ENCODE measurements at places on chromosomes 12 and 14.
A peak's percentile ranks its signal among the peaks of the same experiment; 100 is the strongest.

DNA sequence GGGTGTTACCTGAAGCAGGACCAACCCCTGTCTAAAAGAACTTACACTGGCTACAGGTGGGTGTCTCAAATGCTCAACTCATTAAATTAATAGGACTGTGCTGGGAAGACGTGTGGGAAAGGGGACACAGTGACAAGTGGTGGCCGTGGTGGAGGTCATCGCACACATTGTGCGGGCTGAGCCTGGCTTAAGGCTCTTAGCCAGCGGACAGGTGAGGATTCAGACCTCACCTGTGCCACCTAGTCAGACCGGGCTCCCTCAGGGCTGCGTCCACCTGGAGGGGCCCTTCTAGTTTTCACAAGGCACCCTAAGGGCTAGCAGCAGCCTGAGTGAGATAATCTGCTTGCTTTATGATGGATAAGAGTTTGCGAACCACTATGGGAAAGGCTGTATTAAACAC, 125.2 kb upstream of the FKBP4 start:
- DNase-seq: no peak

GRCh38 chr14:72443991-72444441, 449.9 kb downstream of the DPF3 start:
- DNase-seq: peak; percentile 12

GRCh38 chr12:22043943-22044342, 2.1 kb upstream of the CMAS start:
- no peak for DNase-seq

- DNase-seq: no peak
Measured at GRCh38 chr12:11497995-11498394, 102.6 kb upstream of the PRB2 start.

DNA sequence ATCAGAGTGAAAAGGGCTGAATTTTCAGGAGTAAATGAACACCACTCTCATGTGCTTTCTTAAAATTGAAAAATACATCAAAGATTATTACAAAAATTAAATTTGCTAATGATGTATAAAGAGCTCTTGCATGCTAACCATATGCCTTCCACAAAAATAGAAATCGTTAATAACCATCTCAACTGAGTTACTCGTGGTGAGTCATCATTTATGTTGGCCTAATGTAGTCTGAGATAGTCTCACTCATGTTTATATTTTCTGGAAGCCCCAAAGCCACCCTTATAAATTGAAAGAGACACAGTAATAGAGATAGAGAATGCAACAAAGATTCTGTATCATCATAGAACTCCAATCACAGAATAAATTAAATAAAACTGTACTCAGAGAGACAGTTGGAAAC, 131.2 kb downstream of the KCNH5 start:
- DNase-seq: no peak

GRCh38 chr12:102423462-102423861, 56.9 kb downstream of the IGF1 start:
- no peak for DNase-seq

- no peak for DNase-seq
Measured at GRCh38 chr14:64928239-64929013, 14.1 kb downstream of the GPX2 start.

DNA sequence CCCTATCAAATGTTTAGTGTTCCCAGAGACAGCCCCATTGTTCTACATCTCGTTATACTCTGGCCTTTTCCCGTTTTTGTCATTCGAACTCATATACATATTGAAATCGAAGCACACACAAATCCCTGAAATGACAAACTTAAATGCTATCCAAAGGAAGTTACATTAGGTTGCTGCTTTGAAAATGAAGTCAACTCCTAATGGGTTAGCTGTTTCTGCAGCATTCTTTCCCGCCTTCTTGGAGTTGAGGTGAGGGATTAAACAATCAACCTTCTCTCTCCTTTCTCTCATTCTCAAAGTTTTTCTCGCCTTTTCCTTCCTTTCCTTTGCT, 642 bp upstream of the PHC1 start:
- no peak for DNase-seq

- no peak for DNase-seq
Measured at GRCh38 chr12:98750511-98750910, 105.4 kb downstream of the APAF1 start.

- peak; percentile 6 for DNase-seq
Measured at GRCh38 chr12:68746572-68747180, 700 bp downstream of the SLC35E3 start.

- DNase-seq: no peak
Measured at GRCh38 chr12:113818833-113819232, 147.3 kb downstream of the RBM19 start.

GRCh38 chr14:52607061-52607460, 54.4 kb downstream of the GPR137C start:
- DNase-seq: no peak

DNA sequence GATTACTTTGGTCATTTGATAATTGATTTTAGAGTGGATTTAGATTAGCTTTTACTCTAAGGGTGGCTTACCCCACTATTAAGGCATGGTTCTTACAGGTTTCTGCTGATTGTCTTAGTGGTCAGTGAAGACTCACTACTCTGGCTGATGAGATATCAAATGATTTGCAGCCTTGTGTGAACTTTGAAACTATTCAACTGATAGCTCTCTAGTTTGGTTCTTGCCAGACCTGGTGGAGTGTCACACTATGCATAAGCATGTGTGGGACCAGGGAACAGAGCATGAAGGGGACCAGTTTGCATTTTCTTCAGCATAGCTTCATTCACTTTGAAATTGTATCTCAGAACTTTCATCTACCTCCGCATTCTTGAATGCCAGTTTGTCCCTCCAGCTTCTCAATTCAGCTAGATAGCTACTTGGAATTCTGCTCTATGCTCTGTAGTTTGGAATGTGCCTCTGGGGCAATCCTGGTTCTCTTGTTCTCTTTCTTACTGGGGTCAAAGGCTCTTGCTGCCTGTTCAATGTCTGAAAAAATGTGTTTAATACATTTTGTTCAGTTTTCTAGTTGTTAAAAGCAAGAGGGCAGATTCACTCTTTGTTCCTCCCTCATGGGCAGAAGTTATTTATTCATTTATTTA, 12.7 kb downstream of the SCYL2 start:
- no peak for DNase-seq

GRCh38 chr12:124352839-124353238, 57.9 kb downstream of the RFLNA start:
- no peak for DNase-seq

GRCh38 chr12:127257366-127257935, 1009.5 kb upstream of the TMEM132C start:
- DNase-seq: no peak

DNA sequence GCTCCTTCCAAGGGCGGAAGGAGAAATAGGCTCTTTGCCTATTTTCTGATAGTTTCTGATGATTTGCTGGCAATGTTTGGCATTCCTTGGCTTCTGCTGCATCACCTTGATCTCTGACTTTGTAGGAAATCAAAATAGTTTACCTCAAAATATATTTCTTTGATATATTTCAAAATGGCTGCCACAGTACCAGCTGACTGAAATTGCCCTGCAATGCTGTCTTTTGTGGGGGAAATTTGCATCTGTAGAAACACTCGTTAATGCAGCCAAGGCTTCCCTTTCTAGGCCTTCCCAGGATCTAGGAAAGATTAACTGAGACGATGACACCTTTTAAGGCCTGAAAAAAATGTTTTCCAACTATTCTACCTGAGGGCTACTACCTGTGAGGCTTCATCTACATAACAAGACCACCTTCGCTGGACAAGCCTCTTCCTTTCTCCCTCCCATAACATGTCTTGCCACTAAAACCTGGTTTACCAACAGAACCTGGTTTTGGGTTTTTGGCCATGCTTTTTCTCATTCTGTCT, 212.8 kb upstream of the SSTR1 start:
- no peak for DNase-seq
